ENCODE measurements at places on chromosomes 7 and 10.

- H3K4me1 ChIP-seq = peaks cover 6% of the 10 kb centered on the region
- DNase-seq = peak; percentile 76
- H3K36me3 ChIP-seq = peaks cover 5% of the 10 kb centered on the region
Observed at GRCh38 chr10:11594589-11595394, 16.7 kb downstream of the USP6NL start.

DNA sequence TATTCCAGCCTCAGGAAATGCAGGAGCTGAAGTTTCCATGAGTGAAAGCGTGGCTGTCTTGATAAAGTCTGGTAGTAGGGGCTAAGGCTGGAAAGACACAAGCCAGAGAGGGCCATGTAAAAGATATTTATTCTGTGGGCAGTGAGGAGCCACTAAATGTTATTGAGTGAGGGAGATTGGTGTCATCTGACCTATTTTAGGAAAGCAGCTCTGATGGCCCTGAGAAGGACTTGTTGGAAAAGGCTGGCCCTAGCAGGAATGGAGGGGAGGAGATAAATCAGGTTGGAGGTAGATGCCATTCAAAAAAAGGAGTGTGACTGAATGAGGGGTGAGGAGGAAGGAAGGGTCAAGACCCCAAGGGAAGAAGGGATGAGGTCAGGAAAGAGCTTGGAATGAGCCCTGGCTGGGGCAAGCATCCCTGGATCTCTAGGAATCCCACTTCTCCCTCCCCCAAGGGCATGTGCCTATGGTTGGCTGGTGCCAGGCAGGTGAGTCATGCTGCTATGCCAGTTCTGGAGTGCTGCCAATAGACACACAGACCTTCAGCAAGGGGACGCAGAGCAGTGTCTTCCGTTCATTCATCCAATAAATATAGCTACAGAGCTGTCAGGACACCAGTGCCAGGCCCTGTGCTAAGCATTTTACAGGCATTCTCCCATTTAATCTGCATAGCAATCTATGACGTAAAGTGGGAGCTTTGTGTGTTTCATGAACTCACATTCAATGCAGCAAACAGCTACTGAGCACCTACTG is 2.0 kb downstream of the ANKRD2 start:
- H3K4me1 ChIP-seq = peaks cover 20% of the 10 kb centered on the region
- H3K27me3 ChIP-seq = no peaks in the 10 kb centered on the region
- DNase-seq = peak; percentile 97
- no peak overlapping the region for H3K4me3 ChIP-seq
- H3K36me3 ChIP-seq = peaks cover 5% of the 10 kb centered on the region
- H3K27ac ChIP-seq = peak overlapping the region; percentile 35

GRCh38 chr7:150875791-150876190 is 23.5 kb downstream of the AOC1 start:
- no peak overlapping the region for H3K4me3 ChIP-seq
- H3K27me3 ChIP-seq = no peaks in the 10 kb centered on the region
- H3K27ac ChIP-seq = no peak overlapping the region

- H3K27me3 ChIP-seq = no peaks in the 10 kb centered on the region
- no peak for DNase-seq
- H3K27ac ChIP-seq = no peak overlapping the region
- H3K36me3 ChIP-seq = peaks cover 3% of the 10 kb centered on the region
- H3K4me3 ChIP-seq = no peak overlapping the region
- peaks cover 10% of the 10 kb centered on the region for H3K4me1 ChIP-seq
Observed at GRCh38 chr7:107398161-107398560, 71.7 kb upstream of the GPR22 start.

- H3K27ac ChIP-seq = no peak overlapping the region
- no peak for DNase-seq
- no peak overlapping the region for H3K4me3 ChIP-seq
Observed at GRCh38 chr10:92142949-92143348, 147.9 kb downstream of the CPEB3 start.

GRCh38 chr10:63547628-63548360 is 26.6 kb downstream of the REEP3 start:
- H3K4me1 ChIP-seq = peaks cover 14% of the 10 kb centered on the region
- peak overlapping the region; percentile 55 for H3K27ac ChIP-seq
- H3K27me3 ChIP-seq = no peaks in the 10 kb centered on the region

DNA sequence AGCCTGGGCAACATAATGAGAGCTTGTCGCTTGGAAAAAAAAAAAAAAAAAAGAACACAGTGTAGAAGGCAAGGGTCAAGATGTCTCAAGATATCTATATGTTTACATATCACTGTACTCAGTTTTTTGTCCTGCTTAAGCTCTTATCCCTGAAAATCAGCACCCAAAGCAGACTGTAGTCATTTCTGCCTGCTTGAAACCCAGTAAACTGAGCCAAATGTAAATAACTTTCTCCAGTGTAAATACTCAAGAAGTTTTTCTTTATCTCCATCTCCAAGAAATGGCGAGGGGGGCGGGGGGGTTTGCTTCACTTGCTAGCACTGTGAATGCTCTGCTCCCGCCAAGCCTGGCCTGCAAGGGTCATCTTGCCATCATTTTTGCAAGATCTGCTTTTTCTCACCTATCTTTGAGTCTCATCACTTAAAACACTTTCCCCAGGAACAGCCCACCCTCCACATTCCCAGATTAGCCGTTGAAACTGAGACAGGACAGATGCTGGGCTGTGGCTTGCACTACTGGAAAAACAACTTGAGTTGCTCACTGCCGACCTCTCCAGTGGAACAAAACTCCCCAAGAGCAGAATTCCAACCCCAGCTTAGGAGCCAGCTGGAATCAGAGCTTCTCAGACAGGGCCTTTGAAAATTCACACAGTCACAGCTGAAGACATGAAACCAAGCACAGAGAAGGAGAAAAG is 54.6 kb downstream of the AFAP1L2 start:
- no peak for DNase-seq
- H3K36me3 ChIP-seq = no peaks in the 10 kb centered on the region
- H3K4me3 ChIP-seq = no peak overlapping the region
- H3K4me1 ChIP-seq = no peaks in the 10 kb centered on the region
- H3K27ac ChIP-seq = no peak overlapping the region

DNA sequence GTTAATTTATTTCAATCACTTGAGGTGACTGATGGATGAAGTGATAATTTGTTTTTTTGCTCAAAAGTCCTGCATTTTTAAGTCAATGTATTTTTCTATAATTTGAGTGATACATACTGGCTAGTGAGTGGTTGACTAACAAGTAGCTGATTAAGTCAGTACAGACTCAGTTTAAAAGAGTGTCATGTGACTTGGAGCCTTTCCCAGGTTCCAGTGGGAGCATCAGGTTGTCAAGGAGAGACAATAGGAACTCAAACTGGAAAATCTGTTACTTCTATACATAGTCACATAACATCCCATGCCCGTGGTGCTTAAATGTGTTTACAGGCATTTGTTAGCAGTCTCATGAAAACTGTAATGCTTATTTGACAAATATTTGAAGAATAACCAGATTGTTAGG is 154.7 kb downstream of the ANK3 start:
- H3K4me3 ChIP-seq = no peak overlapping the region
- H3K36me3 ChIP-seq = no peaks in the 10 kb centered on the region
- no peaks in the 10 kb centered on the region for H3K27me3 ChIP-seq
- peaks cover 33% of the 10 kb centered on the region for H3K4me1 ChIP-seq

DNA sequence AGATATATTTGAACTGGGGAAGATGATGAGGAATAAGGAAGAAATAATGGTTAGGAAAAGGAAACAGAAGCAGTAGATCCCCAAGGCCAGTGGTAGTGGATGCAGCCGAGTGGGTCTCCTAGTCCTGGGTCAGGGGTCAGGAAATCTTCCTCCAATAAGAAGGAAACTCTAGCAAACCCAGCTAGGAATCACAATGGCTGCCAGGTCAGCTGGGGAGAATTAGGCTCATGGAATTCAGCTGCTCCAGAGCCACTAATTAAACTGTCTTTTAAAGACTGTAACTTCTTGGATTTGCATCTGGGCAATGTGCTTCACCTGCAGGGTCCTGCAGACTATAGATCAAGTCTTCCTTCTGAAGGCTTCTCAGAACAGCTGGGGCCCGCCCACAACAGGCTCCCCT is 644.4 kb downstream of the KCNMA1 start:
- H3K4me3 ChIP-seq = no peak overlapping the region
- H3K36me3 ChIP-seq = no peaks in the 10 kb centered on the region
- no peaks in the 10 kb centered on the region for H3K4me1 ChIP-seq
- DNase-seq = no peak
- no peaks in the 10 kb centered on the region for H3K27me3 ChIP-seq
- no peak overlapping the region for H3K27ac ChIP-seq

DNA sequence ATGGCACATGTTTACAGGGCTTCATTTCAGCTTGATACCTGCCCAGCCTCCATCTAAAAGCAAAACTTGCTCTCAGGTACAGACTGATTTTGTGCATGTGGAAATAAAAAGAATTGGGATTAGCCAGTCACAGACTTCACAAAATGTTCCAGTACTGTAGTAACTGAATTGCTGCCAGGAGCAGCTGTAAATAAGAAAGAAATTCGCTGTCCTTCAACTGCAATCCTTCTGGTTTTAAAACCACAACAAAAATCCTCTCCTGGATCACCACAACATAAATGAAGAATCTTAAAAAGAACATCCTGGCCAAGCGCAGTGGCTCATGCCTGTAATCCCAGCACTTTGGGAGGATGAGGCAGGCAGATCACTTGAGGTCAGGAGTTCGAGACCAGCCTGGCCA is 3.9 kb upstream of the MIOS start:
- H3K27ac ChIP-seq = no peak overlapping the region
- no peaks in the 10 kb centered on the region for H3K36me3 ChIP-seq
- DNase-seq = peak; percentile 46
- no peaks in the 10 kb centered on the region for H3K27me3 ChIP-seq
- no peak overlapping the region for H3K4me3 ChIP-seq

DNA sequence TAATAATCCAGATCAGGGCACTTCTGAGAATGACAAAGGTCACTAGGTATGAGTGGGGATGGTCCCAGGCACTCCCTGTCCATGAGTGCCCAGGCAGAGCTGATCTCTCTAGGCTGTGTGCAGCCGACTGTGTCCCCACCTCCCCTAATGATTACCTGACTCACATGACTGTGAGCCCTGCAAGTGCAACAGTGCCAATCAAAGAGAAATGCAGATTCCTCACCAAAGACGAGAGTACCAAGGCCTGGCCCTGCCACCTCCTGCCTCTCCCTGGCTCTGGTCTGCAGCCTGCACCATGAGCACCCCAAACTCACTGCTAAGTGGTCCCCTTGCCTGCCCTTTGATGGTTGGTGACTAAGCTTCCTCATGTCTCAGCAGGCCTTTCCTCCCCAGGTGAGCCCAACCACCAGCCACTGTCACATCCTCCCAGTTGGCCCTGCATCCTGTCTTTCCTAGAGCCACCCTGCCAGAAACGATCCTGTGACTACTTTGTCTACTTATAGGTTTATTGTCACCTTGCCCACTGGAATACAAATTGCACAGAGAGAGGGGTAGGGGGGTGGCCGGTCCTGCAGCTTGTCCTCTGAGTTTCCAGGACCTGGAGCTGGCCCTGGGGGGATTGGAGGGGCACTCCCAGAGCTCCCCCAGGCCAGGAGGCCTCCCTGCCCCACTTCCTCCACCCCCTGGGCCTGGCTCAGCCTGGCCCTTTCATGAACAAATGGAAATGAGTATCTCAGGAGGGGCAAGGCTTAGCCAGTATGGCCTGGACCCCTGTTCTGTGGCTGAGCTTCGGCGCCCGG is 22.4 kb upstream of the GDF10 start:
- H3K27me3 ChIP-seq = peaks cover 4% of the 10 kb centered on the region
- no peak overlapping the region for H3K27ac ChIP-seq
- no peaks in the 10 kb centered on the region for H3K36me3 ChIP-seq
- no peaks in the 10 kb centered on the region for H3K4me1 ChIP-seq
- no peak overlapping the region for H3K4me3 ChIP-seq
- no peak for DNase-seq

DNA sequence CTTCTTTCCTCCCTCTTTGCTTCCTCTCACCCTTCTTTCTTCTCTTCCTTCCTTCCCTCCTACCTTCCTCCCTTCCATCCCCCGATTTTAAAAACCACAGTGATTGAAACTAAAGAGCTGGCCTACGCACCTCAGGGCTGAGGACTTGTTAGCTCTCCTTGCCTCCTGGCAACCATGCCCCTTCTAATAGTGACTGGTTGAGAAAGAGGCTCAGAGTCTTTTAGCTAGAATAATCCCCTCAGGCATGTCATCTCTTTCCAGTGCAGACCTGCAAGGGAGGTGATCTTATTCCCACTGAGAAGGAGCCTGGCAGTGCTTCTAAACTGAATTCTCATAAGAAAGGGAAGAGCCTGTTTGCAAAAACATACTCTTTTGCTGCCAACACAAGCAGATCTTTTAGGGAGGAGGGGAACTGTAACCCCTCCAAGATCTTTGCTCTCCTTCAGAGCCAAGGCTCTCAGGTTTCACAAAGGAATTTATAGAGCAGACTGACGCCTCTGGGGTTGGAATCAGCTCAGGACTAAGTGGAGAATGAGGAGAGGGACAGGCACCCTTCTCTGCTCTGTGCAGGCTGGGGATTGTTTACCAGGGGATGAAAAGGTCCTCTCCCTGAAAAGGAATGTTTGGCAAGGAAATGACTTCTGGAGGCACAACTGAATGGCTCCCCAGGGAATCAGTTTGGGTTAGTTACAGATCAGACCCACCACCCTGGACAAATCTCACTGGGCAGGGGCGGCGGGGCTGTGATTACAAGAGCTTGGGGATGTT is 9.4 kb upstream of the ANKRD1 start:
- H3K27me3 ChIP-seq = no peaks in the 10 kb centered on the region
- peak overlapping the region; percentile 95 for H3K27ac ChIP-seq
- H3K4me1 ChIP-seq = peaks cover 38% of the 10 kb centered on the region
- H3K36me3 ChIP-seq = no peaks in the 10 kb centered on the region

DNA sequence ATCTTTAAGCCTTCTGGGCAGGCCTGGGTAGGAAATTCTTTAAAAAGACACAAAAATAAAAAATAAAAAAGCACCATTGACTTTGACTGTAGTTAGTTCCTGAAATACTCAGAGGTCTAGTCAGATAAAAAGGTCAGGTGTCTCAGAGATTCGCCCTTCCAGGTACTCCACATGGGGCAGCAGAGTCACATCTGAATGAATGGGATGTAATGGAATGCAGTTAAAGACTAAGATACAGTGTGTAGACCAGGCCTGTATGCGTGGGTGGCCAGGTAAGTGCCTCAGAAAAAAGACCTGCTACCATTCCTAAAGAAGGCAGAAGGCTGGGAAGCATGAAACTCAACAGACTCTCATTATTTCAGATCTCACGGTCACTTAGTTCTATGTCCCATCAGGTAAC is 68.6 kb upstream of the SEM1 start:
- peaks cover 3% of the 10 kb centered on the region for H3K27me3 ChIP-seq
- no peaks in the 10 kb centered on the region for H3K4me1 ChIP-seq
- H3K36me3 ChIP-seq = no peaks in the 10 kb centered on the region
- DNase-seq = no peak

- no peaks in the 10 kb centered on the region for H3K27me3 ChIP-seq
- H3K27ac ChIP-seq = no peak overlapping the region
- DNase-seq = no peak
Observed at GRCh38 chr10:73759512-73760115, 15.4 kb downstream of the SEC24C start.

GRCh38 chr7:78953726-78954363 is 499.6 kb downstream of the MAGI2 start:
- H3K27ac ChIP-seq = no peak overlapping the region
- no peaks in the 10 kb centered on the region for H3K36me3 ChIP-seq
- H3K4me3 ChIP-seq = no peak overlapping the region
- H3K27me3 ChIP-seq = no peaks in the 10 kb centered on the region
- DNase-seq = no peak

GRCh38 chr7:40604601-40605438 is 470.0 kb downstream of the SUGCT start:
- no peaks in the 10 kb centered on the region for H3K4me1 ChIP-seq
- no peaks in the 10 kb centered on the region for H3K27me3 ChIP-seq
- peak; percentile 34 for DNase-seq
- H3K4me3 ChIP-seq = no peak overlapping the region
- H3K27ac ChIP-seq = no peak overlapping the region

- peaks cover 13% of the 10 kb centered on the region for H3K4me1 ChIP-seq
- H3K27me3 ChIP-seq = no peaks in the 10 kb centered on the region
- H3K4me3 ChIP-seq = peak overlapping the region; percentile 84
- DNase-seq = peak; percentile 95
- H3K36me3 ChIP-seq = no peaks in the 10 kb centered on the region
Observed at GRCh38 chr10:91162495-91163268, 57.8 kb upstream of the PCGF5 start.

Data from osteoblast (primary cell).